ENCODE measurements at places on chromosomes 6 and 20.

DNA sequence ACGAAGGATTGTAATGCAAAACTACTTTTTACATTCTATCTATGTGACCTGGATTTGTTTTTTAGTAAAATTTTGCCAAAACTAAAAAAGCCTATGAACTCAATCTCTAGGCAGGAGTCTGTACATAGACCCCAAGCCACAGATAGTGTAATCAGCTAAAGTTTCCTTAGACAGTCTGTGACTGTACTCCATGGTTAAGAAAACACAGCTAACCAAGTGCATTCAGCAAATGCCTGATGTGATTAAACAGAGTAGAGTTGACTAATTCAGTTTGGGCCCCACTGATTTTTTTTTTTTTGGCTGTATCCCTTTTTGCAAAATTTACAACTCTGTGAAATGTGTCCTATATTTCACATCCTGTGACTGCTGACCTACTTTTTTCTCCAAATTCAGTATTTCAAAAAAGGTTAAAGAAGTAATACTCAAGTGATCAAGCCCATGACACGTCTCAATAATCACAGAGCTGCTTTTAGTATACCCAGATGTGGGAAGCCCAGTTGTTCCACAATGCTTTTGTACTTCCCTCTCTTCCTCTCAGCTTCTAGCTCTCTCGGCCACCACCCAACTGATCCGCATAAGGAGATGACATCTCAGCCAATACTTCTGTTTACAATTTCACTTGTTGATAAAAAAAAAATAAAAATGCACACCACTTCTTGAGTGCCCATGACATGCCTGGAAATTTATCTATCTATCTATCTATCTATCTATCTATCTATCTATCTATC, 108.8 kb upstream of the TBX18 start:
- DNase-seq = no peak

GRCh38 chr6:131776985-131777384, 30.8 kb upstream of the ENPP1 start:
- no peak for DNase-seq

GRCh38 chr6:68235326-68235784, 399.7 kb upstream of the ADGRB3 start:
- no peak for DNase-seq

DNA sequence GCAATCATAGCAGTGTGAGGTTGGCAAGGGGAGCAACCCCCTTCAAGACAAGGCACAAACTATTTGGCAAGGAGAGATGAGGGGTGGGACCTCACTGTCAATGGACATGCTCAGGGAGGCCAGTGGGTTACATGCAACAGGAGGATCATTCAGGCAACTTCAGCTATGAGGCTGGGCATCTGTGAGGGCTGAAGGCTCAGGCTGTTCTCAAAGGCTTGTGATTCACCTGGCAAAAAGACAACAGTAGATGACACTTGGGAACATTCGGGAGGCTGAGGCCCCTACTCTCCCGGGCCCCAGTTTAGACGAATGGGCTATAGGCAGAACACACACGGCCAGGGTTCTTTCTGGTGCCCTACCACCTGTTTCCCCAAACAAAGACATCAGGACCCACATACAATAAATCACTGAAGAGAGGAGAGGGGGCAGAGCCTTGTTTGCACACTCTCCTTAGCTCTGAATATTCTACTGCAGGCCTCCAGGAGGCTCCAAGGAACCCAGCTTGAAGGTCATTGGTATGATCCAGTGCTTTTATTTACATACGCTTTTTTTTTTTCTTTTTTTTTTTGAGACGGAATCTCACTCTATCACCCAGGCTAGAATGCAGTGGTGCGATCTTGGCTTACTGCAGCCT, 7.9 kb downstream of the TUBB start:
- DNase-seq = no peak

DNA sequence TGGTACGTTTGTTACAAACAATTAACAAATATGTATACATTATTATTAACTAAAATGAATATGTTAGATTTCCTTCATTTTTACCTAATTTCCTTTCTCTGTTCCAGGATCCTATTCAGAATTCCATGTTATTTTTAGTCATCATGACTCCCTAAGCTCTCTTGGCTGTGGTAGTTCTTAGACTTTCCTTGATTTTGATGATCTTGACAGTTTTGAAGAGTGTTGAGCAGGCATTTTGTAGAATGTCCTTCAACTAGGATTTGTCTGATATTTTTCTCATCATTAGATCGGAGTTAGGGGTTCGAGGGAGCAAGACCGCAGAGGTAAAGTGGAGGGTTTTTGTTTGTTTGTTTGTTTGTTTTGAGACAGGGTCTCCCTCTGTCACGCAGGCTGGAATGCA, 44.3 kb upstream of the ZNF184 start:
- DNase-seq = no peak

DNA sequence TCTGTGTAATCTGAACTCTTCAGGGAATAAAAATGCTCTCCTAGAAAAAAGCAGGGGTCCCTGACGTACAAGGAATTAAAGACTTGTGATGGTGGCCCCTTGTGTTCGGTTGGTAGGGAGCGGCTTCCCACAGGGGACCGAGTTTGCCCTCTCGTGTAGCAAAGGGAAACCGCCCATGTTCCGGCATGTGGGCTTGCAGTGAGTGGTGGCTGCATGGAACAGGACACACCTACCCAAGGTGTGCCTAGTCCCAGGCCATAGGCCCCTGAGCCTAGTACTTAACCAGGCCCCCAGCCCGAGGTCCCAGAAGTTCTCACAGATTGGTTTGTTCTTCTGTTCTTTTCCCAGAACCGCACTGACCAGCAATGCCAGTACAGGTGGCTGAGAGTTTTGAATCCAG, 15.5 kb downstream of the MYBL2 start:
- DNase-seq = no peak

GRCh38 chr6:23642849-23643248, 483.2 kb upstream of the NRSN1 start:
- DNase-seq = no peak

DNA sequence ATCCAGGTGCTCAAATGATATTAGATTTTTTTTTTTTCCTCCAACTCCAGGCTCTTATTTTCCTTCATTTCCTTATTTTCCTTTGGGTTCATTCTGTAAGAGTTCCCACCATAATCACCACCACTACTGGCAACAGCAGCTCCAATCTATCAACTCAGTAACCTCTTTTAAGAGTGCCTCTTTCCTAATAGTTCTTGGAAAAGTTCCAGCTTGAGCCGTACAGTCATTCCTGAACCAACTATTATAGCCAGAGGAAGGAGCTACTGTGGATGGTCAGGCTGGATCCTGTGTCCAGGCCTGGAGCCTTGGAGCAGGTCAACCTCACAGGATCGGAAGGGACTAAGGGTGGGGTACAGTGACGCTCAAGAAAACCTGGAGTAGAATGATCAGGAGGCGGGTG, 4.2 kb upstream of the ANGPT4 start:
- DNase-seq = no peak

GRCh38 chr6:156873654-156874380, 96.6 kb downstream of the ARID1B start:
- DNase-seq = no peak

GRCh38 chr6:39933669-39934130, 562 bp downstream of the MOCS1 start:
- no peak for DNase-seq

DNA sequence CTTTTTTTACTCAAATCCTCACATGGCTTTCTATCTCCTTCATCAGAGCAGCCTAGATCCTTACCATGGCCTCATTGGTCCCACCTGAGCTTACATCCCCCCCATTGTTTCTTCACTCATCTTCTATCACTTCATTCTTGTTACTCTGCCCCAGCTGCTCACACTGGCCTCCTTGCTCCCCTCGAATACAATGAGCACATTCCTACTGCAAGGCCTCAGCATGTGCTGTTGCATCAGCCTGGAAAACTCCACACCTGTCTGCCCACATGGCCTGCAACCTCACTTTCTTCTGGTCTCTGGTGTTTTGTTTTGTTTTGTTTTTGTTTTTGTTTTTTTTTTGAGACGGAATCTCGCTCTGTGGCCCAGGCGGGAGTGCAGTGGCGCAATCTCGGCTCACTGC, 212.6 kb downstream of the TBX18 start:
- DNase-seq = no peak

DNA sequence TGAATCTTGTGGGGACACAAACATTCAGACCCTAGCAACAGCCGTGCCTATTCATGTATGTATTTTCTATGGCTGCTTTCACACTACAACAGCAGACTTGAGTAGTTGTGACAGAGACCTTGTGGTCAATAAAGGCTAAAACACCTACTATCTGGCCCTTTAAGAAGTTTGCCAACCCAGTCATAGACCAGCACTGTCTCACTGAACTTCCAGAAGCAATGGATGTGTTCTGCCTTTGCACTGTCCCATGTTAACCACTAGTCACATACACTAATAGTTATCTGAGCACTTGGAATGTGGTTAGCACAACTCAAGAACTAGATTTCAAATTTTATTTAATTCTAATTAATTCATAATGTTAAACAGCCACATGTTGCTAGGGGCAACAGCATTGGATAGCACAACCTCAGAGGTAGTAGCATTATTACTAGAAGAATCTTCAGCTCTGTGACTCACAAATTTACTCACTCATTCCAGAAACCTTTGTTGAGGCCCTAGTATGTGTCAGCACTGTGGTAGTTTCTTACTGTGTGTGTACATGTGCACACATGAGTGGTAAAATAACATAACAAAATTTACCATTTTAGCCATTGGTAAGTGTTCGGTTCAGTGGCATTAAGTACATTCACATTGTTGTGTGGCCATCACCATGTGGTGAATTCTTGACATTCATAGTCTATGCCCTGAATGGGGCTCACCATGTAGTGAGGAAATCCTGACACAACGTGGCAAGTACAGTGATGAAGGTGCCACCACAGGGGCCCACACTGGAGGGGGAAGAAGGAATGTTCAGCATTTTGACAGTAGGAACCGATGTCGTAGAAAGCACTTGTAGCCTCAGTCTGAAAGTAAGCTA, 107.3 kb downstream of the CEP57L1 start:
- no peak for DNase-seq

GRCh38 chr6:33298773-33299236, at the start of gene RGL2:
TSS of gene RGL2 (minus strand) at chr6:33298942. CDS start at chr6:33298610, 332 bp downstream.
- DNase-seq = no peak

- no peak for DNase-seq
Observed at GRCh38 chr6:167331565-167331964, 6.7 kb downstream of the TTLL2 start.

GRCh38 chr6:107813555-107814194, 10.4 kb downstream of the SCML4 start:
- no peak for DNase-seq

DNA sequence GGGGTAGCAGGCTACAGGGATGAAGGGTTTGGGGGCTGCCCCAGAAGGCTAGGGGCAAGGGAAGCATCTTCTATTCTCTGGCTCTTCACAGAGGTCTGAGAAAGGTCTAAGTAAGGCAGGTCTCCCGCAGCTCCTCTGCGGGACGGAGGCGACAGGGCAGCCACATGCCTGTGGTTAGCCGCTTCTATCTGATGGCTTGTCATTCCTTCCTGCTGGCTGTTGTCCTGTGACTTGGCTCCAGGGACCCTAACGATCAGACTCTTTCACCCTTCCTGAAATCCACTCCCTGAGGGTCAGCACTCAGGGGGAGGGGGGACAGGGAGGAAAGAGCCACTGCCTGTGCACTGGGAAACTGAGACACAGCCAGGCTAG, 673 bp downstream of the CST7 start:
- DNase-seq = no peak

GRCh38 chr6:149354009-149354408, 36.5 kb downstream of the TAB2 start:
- no peak for DNase-seq

GRCh38 chr20:50398821-50399554, 111.2 kb upstream of the PTPN1 start:
- DNase-seq = no peak

DNA sequence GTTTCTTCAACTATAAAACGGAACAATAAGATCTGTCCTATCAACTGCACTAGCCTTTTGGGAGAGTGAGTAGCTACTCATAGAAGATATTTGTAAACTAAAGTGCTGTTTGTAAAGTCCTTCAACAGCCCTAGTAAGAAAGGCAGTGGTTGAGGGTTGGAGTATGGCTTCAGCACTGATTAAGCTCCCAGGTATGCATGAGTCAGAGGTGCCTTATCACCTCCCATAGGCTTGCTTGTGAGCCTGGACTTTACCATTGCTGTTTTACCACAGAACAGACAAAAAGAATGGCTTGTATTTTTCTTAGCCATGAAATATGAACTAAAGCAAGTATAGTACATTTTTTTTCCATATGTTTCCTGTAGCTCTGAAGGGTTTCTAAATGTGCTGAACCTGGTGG, 44.1 kb downstream of the SAMD3 start:
- DNase-seq = no peak

DNA sequence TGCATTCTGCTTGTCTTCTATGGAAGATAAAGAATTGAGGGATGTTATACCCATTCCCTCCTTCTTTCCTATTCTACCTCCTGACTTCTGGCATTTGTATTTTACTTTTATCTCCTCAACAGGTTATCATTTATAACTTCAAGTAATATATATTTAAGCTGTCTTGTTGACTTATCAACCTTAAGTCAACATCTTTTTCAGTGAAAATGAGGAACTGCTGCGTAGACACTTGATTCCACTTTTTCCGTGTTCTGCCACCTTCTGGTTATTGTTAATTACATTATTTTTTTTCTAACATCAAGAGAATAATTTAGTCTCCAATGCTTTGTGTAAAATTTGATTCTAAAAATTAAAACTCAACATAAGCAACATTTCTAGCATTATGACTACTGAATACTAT, 107.5 kb downstream of the PRKN start:
- DNase-seq = no peak

DNA sequence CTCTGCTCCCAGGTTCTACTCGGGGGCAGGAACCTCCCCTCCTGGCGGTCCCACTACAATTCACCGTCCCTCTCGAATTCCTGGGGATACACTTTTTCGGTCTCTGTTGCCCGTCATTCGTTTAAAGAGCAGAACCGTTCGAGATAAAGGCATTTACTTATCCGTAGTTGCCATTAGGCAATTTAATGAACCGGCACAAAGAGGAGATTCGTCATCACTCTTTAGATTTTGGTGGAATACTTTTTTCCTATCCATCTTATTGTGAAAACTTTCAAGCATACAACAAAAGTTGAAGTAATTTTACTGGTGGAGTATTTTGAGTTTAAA, 1.2 kb upstream of the CD24 start:
- DNase-seq = no peak
